ENCODE measurements at places on chromosomes 1 and 21. TPM values are rescaled to one million over a fixed set of nuclear protein-coding genes. Genes with fewer than 3 reads are reported as not detected.

Gene NMNAT2
- total RNA-seq: 2.4 TPM

Gene ARHGEF16
- total RNA-seq: 0.05 TPM

Gene PRKACB
- 6.0 TPM for total RNA-seq

Gene PGLYRP3
- not detected for total RNA-seq

Gene ARMH1
- total RNA-seq: not detected

GRCh38 chr1:220184506-220184905, 87.7 kb downstream of the RAB3GAP2 start:
- no peak for DNase-seq

- peak; percentile 94 for DNase-seq
Measured at GRCh38 chr1:176517484-176517883, 54.5 kb downstream of the PAPPA2 start.

DNA sequence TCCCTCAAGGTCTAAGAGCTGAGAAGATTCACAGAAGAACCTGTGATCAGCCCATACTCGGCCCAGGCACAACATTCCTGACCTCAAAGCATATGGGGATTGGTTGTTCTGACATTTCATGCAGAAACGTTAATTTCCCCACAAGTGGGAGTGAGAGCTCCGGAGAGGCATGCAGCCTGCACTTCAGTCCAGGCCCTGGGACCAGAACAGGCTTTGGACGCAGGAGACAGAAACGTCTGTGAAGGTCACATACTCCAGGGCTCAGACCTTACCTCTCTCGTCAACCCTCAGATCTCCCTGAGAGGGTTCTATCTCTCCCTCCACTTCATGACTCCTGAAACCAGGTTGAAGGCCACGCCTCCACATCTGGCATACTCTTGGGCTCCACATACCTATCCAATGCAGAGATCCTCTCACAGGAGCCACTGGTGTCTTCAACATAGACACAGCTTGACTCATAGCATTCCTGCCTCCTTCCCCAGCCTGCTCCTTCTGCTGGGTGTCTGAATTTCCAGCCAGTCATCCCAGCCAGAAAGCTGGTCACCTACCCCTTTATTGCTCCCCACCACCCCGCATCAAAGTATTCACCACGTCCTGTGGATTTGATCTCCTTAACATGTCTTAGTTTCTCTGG, 149.2 kb downstream of the OMA1 start:
- DNase-seq: peak; percentile 75

Measured in HT1080 (cell line).